ENCODE measurements at places on chromosomes 12 and 14. TPM values are rescaled to one million over a fixed set of nuclear protein-coding genes. Genes with fewer than 3 reads are reported as not detected.

GRCh38 chr12:64635356-64635998 lies 25.2 kb downstream of the RASSF3 start:
- DNase-seq, result no peak
- H3K27me3 ChIP-seq, result no peaks in the 10 kb centered on the region
- H3K27ac ChIP-seq, result no peak overlapping the region

DNA sequence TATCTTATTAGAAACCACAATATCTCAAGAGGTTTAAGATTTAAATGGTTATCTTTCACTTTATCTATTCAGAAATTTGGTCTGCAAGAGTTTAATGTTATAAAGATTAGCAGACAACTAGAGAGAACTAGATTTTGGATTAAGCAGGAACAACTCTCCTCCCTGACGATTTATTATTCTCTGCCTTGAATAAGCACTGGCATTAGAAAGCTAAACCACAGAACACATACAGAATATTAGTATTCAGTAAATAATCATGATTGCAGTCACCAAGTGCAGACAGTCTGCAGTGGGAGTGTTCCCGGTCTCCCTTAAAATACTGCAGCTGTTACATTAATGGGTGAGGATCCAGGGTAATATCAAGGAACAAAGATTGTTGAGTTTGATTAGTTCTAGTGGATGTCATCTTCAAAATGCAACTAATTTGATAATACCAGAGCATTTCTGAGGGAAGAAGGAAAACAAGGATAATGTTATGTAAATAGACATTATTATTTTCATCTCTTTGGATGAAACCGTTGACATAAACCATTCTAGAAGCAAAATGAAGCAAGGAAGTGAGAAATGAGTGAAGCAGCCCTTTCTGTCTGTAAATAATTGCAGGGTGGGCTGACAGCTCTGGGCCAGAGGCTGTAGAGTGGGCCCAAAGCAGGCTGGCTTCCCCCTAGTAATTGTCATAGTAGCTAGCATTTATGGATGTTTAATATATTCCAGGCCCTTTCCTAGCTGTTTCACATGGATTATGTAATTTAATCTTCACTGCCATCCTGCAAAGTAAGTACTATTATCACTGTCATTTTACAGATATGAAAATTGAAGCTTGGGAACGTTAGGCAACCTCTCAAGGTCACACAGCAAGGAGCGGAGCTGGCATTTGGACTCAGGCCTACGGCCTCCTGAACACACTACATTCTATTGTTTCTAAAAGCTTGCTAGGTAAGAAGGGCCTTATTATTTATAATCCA lies 79.4 kb downstream of the DYRK2 start:
- DNase-seq, result peak; percentile 61
- H3K4me3 ChIP-seq, result no peak overlapping the region
- H3K27me3 ChIP-seq, result no peaks in the 10 kb centered on the region
- H3K36me3 ChIP-seq, result no peaks in the 10 kb centered on the region
- no peaks in the 10 kb centered on the region for H3K4me1 ChIP-seq
- no peak overlapping the region for H3K27ac ChIP-seq

LUM gene
- polyA plus RNA-seq, result 213 TPM

DNA sequence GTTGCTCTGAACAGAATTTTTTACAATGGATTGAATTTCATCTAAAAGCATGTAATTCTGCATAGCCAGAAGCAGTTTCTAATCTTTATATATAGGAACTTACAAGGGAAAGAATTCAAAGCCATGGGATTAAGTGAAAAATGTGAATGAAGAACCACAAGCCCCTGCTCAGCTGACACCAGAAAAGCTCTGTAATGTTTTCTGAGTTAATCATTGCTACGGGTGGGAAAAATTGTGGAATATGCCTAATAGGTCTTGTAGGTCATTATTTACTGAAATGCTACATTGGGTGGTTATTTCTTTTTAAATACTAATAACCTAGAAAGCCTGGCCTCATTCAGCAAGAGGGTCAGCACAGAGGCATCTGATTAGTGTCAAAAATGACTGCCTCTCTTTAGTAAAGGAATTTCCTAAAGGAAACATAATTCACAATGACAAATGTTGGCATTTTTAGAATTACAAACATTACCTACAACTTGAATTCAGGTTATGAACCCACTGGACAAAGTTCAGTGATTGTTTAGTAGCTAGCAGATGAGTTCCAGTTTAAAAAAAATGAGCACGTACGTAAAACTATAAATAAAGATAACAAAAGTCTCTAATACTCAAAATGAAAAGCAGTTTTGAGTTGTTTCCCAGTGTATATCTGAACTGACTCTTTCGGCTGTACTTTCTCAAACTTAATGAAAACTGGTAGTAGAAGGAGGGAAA lies 75.3 kb downstream of the BMP4 start:
- H3K27me3 ChIP-seq, result no peaks in the 10 kb centered on the region
- no peak overlapping the region for H3K27ac ChIP-seq
- H3K4me1 ChIP-seq, result no peaks in the 10 kb centered on the region
- H3K4me3 ChIP-seq, result no peak overlapping the region
- no peak for DNase-seq

NANOG gene
- 0.29 TPM for polyA plus RNA-seq

GRCh38 chr12:129161511-129161910 lies 308.2 kb downstream of the GLT1D1 start:
- no peaks in the 10 kb centered on the region for H3K36me3 ChIP-seq
- H3K27ac ChIP-seq, result no peak overlapping the region
- no peaks in the 10 kb centered on the region for H3K4me1 ChIP-seq
- no peak overlapping the region for H3K4me3 ChIP-seq
- H3K27me3 ChIP-seq, result no peaks in the 10 kb centered on the region

All from testis (tissue), 5 donors.